NCI-H2107 (cell line): ENCODE measurements at places on chromosomes 1 and 21.

- no peak for DNase-seq
Measured at GRCh38 chr21:32965129-32965680, 60.5 kb upstream of the OLIG2 start.

GRCh38 chr1:50369830-50370229 is 53.4 kb downstream of the DMRTA2 start:
- no peak for DNase-seq

- no peak for DNase-seq
Measured at GRCh38 chr1:200740571-200741208, 2.0 kb downstream of the CAMSAP2 start.

DNA sequence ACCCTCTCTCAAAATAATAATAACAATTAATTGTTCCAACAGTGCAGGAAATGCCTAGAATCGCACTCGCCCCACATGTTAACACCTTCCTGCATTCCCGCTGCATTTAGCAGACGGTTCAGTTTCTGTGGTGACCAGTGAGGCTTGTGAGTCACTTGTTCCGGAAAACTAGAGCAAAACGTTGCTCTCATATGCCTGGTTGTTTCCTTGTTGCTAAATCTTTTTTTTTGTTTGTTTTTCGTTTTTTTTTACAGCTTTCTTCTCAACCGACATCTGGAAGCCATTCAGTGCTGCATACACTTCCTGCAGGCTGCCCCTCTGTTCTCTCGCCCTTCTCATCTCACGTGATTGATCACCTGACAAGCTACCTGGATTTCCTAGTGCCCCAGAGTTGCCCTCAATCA is 56.9 kb upstream of the TMPRSS2 start:
- DNase-seq: no peak

DNA sequence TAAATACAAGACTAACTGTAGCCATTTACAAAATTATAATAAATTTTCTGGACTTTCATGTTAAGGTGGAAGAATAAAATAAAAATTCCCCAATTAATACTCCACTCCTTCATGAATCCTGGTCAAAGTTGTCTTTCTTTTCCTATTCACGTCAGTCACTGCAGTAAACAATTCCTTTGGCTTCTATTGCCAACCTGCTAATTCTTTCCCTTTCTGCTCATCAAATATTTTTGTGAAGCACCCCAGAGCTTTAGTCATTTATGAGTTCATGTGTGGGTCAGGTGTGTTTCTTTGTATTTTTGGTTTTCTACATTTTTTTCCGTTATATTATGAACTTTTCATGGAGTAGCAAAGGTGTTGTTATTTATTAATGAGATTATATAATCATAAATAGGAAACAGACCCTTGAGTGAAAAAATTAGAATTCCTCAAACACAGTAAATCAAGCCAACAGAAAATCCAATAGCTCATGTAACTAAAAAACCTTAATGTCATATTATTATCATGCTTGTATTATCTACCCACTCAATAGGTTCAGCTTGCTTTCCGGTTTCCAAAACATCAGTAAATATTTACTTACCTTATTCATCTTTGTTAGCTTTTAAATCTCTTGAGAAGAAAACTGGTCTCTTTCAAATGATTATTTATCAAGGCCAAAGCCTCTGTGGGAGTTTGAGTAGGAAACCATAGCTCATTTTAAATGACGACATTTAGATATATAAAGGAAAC is 29.6 kb upstream of the PLA2G4A start:
- no peak for DNase-seq

- DNase-seq: no peak
Measured at GRCh38 chr1:162168261-162168660, 98.8 kb downstream of the NOS1AP start.

- DNase-seq: no peak
Measured at GRCh38 chr1:169090308-169090899, 16.1 kb upstream of the ATP1B1 start.

DNA sequence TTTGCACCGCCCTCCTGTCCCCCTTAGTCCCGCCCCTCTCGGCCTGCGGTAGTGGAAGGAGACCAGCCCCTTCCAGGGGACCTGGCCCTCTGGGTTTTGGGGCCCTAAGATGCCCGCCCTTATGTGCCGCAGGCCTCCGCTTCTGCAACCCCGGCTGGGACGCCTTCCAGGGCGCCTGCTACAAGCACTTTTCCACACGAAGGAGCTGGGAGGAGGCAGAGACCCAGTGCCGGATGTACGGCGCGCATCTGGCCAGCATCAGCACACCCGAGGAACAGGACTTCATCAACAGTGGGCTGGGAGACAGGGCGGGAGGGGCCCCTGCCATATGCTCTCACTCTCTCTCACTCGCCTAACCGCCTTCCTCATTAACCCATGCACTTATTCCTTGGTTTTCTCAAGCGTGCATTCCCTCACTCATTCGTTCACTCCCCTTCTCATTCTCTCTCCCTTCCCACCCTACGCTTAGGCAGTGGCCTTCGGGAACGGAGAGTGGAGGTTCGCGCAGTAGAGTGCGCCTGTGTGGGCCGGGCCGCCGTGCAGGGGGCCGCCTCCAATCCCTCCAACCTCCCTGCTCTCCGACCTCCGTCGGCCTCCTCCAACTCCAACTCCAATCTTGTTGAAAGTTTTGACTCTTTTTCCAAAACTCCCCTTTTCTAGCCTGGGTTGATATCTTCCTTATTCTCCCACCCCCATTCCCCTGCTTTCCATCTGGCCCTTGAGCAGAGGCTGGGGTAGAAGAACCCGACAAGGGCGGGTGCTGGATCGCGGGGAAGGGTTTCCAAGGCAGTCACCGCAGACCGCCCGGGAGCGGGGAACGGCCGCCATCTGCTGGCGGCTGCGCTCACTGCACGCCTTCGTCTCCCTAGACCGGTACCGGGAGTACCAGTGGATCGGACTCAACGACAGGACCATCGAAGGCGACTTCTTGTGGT is 15.2 kb downstream of the BCAN start:
- DNase-seq: no peak

- DNase-seq: no peak
Measured at GRCh38 chr1:180848191-180848590, 64.5 kb upstream of the KIAA1614 start.

GRCh38 chr1:184118046-184118445 is 66.5 kb downstream of the TSEN15 start:
- DNase-seq: no peak

DNA sequence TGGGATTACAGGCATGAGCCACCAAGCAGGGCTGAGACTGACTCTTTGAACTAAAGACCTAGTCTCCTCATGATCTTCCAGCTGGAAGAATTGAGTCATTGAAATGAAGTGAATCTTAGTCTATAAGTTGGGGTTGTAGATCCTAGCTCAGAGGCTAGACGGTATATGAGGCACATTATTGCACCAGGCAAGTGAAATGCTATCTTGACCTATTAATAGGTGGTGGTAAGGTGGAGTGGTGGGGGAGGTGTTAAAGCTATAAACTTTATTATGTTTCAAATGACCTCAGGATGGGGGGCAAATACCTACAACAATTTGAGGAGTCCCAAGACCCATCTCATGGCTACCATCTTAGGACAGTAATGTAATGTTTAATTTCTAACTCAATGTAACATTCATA is 36.8 kb upstream of the SLC16A1 start:
- DNase-seq: no peak

GRCh38 chr1:23559985-23560741 is 862 bp upstream of the ID3 start:
- no peak for DNase-seq

- no peak for DNase-seq
Measured at GRCh38 chr1:34928066-34928696, 1.3 kb downstream of the DLGAP3 start.

GRCh38 chr1:89085781-89086180 is 20.8 kb upstream of the GBP1 start:
- DNase-seq: peak; percentile 72

GRCh38 chr21:40547906-40548513 is 298.9 kb downstream of the DSCAM start:
- DNase-seq: peak; percentile 61

GRCh38 chr1:77881061-77881460 is 7.4 kb upstream of the NEXN start:
- no peak for DNase-seq

DNA sequence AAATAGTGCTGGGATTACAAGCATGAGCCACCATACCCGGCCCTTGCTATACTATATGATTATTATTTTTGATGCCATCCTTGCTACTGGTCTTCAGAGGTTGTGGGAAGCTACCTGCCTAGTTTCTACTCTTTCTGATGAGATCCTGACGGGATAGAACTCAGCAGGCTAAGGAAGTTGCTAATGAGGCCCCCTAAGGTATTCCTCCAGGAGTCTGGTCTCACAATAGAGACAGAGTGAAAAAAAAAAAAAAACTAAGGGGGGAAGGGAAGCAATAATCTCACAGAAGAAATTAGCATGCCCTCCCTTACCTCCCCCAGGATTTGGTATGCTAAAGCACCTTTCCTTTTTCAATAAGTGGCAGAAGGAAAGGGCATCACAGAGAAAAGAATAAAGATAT is 17.6 kb downstream of the INTS3 start:
- DNase-seq: no peak

GRCh38 chr1:36487906-36488305 is 5.2 kb upstream of the CSF3R start:
- no peak for DNase-seq

- DNase-seq: no peak
Measured at GRCh38 chr1:8352886-8353785, 35.2 kb downstream of the SLC45A1 start.

DNA sequence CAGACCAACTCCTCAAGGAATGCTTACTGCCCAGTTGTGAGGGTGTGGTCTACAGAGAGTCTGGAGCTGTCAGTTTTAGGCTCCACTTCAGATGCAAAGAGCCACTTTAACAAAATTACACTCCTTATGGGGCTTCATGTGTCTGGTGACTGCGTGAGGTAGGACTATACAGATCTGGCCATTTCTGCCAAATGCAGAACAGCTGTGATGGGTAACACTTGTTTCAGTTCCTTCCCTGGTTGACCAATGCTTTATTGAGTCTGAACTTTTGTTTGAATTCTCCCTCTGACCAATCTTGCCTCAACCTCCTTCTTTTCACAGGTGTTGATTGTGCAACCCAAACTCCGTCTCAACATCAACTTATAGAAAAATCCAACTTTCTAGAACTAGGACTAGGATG is 181.2 kb downstream of the OMA1 start:
- no peak for DNase-seq

- no peak for DNase-seq
Measured at GRCh38 chr1:192061556-192061955, 96.7 kb upstream of the RGS18 start.
